ENCODE measurements at places on chromosomes 1 and 21.

GRCh38 chr1:171142416-171143385, 42.4 kb upstream of the FMO2 start:
- no peak for DNase-seq

GRCh38 chr1:164659621-164660411, 100.8 kb downstream of the PBX1 start:
- DNase-seq: no peak

DNA sequence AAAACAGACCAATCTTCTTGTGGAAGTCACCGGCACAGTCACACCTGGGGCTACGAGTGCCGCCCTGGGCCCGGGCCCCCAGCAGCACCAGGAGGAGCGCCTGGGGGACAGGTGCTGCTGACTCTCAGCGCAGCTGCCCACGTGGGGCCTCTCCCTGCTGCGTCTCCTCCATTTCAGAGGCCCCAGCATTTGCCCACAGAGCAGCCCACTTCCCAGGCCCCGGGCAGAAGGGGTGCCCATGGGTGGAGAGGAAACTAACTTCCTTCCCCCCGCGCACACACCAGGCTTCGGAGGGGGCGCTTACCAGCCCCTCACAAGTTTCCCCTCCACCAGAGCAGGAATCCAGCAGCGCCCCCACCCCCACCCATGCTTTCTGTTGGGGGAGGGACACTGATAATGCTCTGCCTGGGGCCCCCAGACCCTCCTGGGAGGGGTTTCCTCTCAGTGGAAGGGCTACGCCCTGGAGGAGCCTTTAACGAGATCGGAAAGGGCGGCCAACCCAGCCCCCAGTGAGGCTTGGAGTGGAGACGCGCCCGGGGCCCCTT, 440 bp downstream of the TNFRSF25 start:
- no peak for DNase-seq

DNA sequence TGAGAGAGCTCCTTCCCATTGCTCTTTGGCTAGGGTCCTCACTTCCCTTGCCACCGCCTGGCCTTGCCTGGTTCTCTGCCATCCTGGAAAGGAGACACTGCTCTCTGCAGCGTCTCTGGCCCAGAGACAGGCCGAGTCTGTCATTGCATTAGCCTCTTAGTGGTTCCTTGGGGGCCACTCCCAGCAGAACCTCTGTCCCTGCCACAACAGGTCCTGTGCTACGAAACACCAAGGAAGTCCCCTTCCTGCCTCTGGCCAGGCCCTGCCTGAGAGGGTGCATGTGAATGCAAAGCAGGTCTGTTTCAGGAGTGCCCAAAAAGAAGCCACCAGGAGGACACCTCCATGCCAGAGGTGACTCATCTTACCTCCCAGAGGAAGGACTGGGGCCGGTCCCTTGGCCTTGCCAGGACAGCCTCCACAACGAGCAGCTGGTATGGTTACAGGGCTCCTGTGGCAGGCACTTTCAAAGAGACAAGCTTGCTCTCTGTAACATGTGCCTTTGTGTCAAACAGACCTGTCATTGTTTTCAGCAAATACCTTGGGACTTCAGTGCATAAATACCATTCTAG, 59.6 kb downstream of the VPS26C start:
- no peak for DNase-seq

GRCh38 chr1:27527223-27527889, 37.4 kb upstream of the WASF2 start:
- no peak for DNase-seq

- DNase-seq: no peak
Measured at GRCh38 chr1:164755690-164756089, 196.7 kb downstream of the PBX1 start.

DNA sequence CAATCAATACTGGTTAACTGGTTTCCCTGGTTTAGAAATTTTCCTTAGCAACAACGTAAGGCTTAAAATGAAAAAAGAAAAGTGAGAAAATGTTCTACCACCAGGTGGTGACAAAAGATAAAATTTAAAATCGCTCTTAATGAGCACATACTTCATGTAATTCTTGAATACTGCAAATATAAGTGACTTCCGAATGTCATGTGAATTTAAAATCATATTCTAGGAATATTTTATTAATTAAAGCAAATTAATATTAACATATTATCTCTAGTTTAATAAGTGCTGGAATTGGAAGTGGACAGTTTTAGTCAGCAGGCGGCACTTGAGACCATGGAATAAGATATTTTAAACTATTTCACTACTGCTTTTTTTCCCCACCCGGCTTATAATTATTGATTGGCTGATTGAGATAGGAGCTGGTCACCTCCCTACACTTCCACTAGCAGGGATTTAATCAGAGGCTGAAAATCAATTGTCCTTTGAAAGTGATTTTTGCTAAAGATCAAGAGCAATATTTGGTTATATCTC, 5.0 kb upstream of the ADAMTS1 start:
- DNase-seq: no peak

DNA sequence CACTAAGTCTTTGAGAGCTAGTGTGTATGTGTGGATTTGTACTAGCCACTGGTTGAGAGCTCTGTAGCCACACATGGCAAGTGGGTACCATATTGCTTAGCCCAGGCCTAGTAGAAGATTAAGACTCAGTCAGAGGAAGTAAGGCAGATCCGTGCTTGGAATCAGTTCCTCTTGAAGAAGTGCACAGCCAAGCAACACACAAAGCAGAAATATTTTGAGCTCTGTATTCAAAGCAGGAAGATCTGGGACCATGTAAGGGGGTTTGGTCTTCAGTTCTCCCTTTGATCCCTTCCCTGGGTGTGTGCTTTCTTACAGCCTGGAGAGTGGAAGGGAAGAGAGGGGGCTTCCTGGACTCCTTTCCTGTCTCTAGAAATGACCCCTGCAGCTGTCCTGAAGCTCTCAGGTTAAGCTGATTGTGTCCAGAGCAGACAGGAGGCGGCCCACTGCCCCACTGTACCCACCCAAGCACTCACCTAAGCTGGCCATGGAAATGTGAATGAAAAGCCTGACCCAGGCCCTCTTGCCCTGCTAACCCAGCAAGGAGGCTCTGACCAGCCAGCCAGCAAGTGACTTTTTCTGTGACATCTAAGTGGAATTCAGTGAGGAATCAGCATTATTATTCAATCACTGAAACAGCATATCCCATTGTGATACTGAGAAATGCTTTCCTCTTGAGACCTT, 3.6 kb downstream of the ETS2 start:
- no peak for DNase-seq

GRCh38 chr1:159853417-159854115, 8.9 kb downstream of the VSIG8 start:
- DNase-seq: no peak

DNA sequence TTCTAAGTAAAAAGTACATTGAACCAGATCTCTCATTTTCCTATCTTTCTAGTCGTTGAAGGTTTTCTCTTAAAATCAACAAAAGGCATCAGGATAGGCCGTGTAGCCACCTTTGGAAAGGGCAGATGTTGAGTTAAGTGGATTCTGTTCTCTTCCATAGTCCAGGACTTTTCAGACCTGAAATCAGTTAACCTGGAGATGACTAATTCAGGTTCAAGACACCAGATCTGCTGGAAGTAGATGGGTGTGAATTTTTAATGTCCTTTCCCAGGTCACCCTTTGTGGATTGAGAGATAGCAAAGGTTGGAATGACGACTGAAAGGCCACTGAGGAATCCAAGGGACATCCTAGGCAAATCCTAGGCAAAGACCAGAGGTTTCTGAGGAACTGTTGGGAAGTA, 172.8 kb downstream of the DHRS3 start:
- DNase-seq: no peak

- DNase-seq: no peak
Measured at GRCh38 chr1:89865498-89866382, 44.9 kb downstream of the LRRC8D start.

- no peak for DNase-seq
Measured at GRCh38 chr1:70038025-70038424, 167.4 kb downstream of the LRRC40 start.

DNA sequence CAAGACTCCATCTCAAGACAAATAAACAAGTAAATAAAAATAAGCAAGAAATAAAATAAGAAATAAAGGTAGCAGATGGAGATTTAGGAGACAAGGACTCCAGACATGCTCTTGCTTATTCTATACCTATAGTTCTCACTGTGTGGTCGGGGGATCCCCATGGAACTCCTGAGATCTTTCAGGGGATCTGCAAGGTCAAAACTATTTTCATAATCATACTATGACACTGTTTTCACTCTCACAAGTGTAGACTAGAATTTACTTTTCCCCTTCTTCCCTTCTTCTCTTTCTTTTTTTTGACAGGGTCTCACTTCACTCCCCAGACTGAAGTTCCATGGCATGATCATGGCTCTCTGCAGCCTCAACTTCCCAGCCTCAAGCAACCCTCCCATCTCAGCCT, 29.8 kb upstream of the NLRP3 start:
- no peak for DNase-seq

DNA sequence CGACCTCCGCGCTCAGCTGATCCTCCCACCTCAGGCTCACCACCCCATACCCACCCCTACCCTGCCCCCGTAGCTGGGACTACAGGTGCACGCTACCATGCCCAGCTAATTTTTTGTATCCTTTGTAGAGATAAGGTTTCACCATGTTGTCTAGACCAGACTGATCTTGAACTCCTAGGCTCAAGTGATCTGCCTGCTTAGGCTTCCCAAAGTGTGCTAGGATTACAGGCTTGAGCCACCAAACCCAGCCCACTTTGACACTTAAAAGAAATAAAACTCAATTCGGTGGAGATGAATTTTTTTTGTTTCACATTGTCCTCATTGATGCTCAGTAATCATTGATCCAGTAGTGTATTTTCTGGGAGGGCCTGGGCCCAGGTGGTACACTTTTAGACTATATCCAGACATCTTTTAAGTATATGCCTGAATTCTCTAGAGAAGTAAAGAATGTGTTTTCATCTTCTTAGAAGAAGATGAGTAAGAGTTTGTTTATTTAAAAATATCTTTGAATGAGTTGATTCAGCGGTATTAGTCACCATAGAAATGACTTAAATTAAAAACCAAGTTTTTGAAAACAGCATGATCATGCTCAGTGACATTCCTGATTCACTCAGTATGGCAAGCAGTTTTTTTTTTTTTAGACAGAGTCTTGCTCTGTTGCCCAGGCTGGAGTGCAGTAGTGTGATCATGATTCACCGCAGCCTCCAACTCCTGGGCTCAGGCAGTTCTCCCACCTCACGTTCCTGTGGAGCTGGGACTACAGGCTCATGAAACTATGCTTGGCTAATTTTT, 57.8 kb downstream of the EPB41 start:
- DNase-seq: no peak

GRCh38 chr1:83996621-83997020, 2.3 kb downstream of the TTLL7 start:
- DNase-seq: no peak

DNA sequence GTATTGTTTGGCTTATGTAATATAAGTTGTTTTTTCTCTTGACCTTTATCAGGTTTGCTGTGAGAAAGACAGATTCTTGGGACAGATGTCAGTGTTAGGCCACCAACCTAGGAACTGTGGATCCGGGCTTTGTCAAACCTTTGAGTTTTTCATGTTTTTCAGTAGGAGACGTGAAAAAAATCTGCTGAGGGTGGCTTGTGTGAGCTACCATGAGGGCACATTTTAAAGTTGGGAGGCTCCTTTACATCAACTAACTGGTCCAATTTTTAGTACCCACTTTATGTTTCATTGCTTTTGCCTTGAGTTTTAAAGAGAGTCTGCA, 801 bp downstream of the RPS6KC1 start:
- DNase-seq: no peak

DNA sequence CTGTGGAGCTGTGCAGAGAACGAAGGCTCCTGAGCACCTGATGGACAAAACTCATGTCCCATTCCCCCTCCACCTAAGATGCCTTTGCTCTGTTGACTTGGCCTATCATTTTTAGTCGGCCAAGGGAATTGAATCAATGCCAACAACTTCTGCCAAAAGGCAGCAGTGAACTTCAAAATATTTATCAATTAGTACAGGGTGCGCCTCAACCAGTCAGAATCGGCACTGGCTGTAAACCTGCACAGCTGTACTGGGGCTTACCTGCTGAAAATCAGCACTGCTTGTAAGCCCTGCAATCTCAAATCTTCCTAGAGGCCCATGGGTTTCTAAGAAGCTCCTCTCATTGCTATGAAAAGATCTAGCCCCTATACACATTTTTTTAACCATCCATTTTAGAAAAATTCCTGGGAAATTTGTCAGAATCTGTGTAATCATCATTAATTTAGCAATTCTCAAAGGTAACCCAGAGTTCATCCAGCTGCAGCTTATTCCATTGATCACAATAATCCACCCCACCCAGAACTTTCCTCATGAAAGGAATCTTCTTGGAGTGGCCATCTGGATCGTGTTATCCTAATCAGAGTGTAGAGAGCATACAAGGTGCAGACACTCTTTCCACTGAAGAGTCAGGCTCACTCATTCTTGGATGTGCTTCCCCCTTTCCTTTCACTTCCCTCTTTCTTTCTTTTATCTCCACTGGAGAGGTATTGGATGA, 40.2 kb downstream of the ADAMTS1 start:
- no peak for DNase-seq

- DNase-seq: no peak
Measured at GRCh38 chr1:165423136-165423535, 21.8 kb downstream of the RXRG start.

DNA sequence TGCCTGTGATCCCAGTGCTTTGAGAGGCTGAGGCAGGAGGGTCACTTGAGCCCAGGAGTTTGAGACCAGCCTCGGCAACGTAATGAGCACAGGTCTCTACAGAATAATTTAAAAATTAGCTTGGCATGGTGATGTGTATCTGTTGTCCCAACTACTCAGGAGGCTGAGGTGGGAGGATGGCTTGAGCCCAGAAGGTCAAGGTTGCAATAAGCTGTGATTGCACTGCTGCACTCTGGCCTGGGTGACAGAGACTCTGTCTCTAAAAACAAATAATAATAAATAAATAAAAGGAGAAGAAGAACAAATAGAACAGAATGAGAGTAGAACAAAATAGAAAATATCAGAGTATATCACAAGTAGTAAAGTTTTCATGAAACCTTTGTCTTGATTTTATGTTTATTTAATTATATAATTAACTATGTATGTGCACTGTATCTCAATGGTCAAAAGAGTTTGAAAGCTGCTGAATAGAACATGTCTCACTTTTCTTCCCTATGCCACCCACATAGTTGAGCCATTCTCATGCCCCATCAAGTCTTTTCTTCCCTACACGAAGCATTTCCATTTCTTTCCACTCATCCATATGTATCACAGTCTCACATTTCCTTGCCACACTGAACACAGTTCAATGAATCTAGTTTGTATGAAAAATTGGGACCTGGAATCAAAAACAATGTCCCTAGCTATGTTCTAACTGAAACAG, 22.9 kb upstream of the APOBEC4 start:
- DNase-seq: no peak

GRCh38 chr1:29517251-29518086, 281.1 kb downstream of the PTPRU start:
- no peak for DNase-seq

- no peak for DNase-seq
Measured at GRCh38 chr1:32521165-32521564, 18.1 kb upstream of the ZBTB8A start.

- DNase-seq: no peak
Measured at GRCh38 chr1:33009561-33009960, 27.1 kb downstream of the AK2 start.

GRCh38 chr1:28243685-28244311, 7.9 kb downstream of the ATP5IF1 start:
- no peak for DNase-seq
